NB4 (cell line): ENCODE measurements at places on chromosomes 4 and X.

DNA sequence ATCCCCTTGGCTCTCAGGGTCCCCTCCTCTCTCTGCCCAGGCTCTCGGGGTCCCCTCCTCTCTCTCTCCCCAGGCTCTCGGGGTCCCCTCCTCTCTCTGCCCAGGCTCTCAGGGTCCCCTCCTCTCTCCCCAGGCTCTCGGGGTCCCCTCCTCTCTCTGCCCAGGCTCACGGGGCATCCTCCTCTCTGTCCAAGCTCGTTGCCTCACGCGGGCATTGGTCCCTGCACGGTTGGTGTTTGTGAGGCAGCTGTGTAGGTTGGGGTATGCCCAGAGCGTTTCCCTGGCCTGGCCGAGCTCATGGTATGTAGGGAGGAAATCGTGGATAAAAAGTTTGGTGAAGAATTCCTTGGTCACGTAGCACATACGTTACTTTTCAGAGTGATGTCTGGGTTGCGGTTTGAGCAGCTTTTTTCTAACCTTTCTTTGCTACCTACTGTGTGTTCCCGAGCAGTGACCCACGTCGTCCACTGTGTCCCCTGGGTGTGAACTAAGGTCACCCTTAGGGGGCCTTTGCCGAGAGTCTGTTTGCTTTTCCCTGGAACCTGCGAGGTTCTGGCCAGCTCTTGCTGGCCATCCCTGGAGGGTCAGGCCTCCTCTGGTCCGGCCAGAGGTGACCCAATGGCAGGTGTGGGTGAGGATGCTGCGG lies 36.6 kb downstream of the PCGF3 start:
- no peak for DNase-seq

DNA sequence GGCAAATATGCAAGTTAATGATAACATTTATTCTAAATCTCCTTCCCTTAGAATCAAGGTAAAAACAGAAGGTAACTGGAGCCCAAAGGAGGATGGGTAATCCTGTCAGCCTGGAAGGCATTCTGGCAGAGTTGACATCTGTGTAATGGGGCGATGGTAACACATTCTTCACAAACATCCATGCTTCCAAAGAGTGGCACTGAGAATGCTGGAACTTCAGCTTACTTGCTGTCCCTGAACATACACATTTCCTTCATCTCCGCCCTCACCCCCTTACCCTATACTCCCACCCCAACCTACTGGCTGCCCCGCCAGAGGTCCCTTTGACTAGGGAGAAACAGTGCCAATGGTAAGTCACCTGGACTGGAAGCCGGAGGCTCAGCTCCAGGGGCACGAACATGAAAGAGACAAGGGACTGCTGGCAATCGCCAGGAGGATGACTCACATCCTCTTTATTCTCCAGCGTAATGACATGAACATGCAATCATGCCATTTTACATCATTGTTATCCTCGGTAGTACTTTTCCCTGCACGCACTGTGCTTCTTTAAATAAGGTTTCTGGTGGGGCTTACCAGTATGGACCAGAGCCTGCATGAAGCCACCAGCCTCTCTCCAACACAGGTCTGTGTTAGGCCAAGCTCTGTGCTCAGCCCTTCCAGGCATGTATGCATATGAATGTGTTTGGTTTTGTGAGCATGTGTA lies 694.2 kb upstream of the TENM3 start:
- peak; percentile 47 for DNase-seq

DNA sequence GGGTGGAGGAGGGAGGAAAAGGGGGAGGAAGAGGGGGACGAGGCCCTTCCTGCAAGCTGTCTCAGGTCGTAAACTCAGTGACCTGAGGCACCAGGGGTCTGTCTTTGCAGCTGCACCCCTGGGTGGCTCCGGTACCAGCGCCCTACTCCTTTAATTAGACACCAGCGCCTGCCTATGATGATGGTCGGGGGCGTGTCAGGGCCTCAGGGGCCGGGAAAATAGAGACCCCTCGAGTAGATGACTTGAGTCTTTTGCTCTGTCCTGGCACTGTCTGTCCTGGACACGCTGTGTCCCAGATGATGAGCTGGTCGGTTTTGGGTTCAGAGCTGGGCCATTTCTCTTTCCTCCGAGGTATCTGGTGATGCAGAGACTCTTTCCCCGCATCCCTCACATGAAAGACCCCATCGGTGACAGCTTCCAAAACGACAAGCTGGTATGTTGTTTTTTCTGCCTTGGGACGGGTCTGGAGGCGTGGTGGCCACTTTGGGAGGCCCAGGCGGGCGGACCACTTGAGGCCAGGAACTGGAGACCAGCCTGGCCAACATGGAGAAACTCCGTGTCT lies 11.2 kb downstream of the SLC25A6 start:
- DNase-seq, result peak; percentile 33

GRCh38 chrX:11311706-11312105 lies 18.5 kb downstream of the AMELX start:
- DNase-seq, result no peak
